ENCODE measurements at places on chromosomes 4 and X.

- DNase-seq = no peak
Measured at GRCh38 chrX:39605866-39606265, 491.9 kb downstream of the BCOR start.

DNA sequence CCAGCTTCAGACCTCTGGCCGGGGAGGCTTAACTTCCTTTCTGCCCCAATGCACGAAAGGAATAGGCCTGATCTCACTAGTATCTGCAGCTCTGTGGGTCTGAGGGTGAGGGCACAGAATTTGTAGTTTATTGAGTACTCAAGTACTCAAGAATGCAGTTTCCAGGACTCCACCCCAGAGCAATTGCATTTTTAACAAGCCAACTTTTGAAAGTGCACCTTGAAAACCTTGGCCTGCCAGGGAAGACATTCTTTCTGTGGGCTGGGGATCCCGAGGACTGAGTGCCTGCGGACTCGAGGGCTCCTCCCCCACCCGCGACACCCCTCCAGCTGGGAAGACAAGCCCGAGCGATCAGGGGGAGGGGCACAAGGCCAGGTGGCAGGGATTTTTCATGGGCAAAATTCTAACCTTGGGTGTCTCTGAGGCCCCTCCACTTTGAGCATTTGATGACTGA, 22.4 kb downstream of the RS1 start:
- no peak for DNase-seq

DNA sequence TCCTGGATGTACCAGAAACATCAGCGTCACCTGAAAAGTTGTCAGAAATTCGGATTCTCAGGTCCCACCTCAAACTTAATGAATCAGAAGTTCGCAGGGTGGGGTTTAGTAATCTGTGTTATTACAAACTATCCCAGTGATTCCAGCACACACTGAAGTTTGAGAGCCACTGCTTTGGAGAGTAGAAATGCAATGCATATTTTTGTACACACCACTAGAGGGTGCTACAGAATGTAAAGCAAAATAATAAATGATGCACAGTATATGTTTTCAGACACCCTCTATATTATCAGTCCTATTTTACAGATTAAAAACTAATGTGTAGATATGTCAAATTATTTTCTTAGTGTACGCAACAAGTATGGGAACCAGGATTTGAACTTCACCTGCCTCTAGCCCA, 2.4 kb upstream of the MORF4L2 start:
- no peak for DNase-seq

- no peak for DNase-seq
Measured at GRCh38 chrX:136228839-136229207, 22.4 kb downstream of the MAP7D3 start.

GRCh38 chr4:16119981-16120380, 36.2 kb upstream of the PROM1 start:
- no peak for DNase-seq

DNA sequence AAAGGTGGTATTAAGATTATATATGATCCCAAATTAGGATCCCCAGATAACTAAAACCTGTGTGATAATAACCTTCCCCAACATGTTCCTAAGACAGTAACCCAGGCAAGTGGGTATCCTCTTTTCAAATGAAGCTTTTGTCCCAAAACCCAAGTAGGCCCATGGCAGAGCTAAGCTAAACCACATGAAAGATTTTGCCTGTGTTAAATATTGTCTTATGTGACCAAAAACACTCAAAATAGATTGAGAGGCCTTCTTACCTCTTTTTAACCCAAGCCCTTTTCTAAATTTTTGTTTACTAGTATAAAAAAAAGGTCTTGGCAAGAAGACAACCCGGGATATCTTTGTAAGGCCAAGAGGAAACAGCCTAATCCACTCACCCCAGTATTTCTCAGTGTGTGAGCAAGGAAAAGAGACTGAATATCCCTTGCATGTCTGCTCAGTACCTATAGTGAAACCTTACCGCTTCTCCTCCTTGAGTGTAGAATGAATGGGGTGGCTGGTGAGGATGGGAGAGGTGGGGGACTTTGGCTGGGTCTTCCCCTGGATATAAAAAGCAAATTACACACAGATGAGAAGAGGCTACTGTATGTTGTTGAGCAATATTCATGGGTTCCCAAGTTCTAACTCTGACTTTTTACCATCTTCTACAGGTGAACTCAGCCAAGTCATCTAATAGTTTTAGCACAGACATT, 188.8 kb upstream of the BMP3 start:
- DNase-seq = no peak

- DNase-seq = no peak
Measured at GRCh38 chr4:54063737-54064316, 578 bp downstream of the CHIC2 start.

DNA sequence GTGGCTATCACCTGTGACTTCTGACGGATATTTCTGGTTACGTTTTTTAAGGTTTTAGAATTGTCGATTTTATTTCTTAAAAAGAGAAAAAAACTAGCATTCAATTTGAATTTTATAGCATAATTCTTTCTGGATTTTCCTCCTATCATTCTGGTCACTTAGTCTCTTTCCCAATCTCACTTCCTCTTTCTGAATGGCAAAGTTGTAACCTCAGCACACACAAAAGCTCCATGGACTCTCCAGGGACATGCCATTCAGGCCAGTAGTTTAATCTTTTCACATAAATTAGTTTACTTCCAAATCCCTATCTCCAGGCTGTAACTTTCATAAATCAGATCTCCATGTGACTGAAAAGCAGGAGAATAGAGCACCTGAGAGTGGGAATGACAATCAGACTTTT, 110.7 kb downstream of the ARAP2 start:
- DNase-seq = no peak

- DNase-seq = no peak
Measured at GRCh38 chr4:141810038-141810711, 173.8 kb downstream of the IL15 start.

- DNase-seq = no peak
Measured at GRCh38 chr4:95465010-95465409, 83.8 kb downstream of the UNC5C start.

- no peak for DNase-seq
Measured at GRCh38 chr4:153335665-153336064, 8.8 kb upstream of the MND1 start.

DNA sequence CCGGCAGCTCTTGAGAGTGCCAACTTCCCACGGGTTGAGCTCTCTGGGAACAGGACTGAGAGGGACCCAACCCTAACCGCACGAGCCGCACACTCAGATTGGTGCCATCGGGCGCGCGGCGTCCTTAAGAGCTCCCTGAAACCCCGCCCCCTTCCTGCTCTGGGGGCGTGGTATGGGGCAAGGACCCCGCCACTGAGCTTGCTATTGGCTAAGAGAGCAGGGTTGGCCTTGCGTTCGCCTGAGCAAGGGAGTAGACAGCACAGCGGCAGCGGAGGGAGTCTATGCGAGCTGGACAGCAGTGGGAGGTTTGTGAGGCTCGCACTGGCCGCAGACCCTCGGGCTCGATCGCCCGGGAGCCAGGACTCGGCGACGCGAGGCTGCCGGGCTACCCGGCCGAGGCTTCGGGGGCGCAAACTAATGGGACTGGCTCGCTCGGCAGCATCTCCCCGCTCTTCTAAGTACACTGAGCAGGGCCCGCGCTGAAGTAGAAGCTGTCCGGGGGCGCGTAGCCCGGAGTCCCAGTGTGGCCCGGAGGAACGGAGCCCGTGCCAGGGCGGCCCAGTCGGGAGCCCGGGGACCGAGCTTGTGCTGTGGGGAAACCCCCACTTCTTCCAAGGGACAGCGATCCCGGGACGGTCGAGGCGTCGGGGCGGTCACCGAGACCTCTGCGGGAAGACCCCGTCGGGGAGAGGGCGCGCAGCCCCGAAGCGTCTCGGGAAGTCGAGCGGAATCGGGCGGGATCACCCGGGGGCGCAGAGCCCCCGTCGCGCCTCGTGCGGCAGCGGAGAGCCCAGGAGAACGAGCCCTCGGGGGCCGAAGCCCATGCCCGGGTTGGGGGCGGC, at the start of gene EFNB1:
EFNB1 (plus strand) TSS at position 282 of the 842 bp plus-strand sequence. CDS start 756 bp downstream, outside the sequence.
- peak; percentile 74 for DNase-seq

GRCh38 chr4:48139691-48140090, 5.6 kb upstream of the TXK start:
- no peak for DNase-seq

- no peak for DNase-seq
Measured at GRCh38 chr4:71460371-71460770, 121.6 kb downstream of the SLC4A4 start.

DNA sequence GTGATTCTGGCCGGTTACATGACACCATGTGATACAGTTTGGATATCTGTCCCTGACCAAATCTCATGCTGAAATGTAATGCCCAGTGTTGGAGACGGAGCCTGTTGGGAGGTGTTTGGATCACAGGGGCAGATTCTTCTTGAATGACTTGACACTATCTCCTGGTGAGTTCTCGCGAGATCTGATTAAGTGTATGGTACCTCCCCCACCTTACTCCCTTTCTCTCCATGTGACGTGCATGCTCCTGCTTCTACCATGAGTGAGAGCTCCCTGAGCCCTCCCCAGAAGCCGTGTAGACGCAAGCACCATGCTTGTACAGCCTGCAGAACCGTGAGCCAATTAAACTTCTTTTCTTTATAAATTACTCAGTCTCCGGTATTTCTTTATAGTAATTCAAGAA, 23.6 kb downstream of the CPE start:
- no peak for DNase-seq

DNA sequence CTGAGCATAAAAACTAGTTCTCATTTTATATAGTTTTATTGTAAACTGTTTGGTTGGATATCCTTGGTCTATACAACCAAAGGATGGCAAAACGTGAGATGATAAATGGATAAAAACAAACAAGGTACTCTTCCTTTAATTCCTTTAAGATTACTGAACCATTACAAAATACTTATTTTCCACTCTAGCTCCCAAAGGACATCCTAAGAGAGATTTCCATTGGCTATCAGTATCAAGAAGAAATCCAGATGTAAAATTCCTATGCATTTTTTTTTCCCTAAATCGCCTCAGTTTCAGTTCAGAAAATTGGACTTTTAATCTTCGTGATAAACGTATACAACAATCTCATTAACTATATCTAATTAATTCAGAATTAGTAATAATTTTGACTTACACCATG, 2.3 kb downstream of the FBXL5 start:
- no peak for DNase-seq

- DNase-seq = no peak
Measured at GRCh38 chr4:167943872-167944505, 148.3 kb upstream of the ANXA10 start.

GRCh38 chr4:172758586-172759340, 409.8 kb upstream of the GALNT7 start:
- no peak for DNase-seq

DNA sequence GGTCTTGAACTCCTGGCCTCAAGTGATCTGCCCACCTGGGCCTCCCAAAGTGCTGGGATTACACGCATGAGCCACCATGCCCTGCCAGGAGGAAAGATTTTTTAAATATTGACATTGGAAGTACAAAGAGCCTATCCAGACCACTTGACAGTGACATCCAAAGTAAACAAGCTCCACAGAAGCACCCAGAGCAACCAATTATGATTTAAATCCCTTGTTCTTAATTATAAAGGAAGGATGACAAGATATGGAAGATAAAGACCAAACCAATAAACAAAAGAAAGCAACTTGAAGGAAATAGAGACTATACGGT, 27.7 kb upstream of the RPL34 start:
- DNase-seq = no peak

DNA sequence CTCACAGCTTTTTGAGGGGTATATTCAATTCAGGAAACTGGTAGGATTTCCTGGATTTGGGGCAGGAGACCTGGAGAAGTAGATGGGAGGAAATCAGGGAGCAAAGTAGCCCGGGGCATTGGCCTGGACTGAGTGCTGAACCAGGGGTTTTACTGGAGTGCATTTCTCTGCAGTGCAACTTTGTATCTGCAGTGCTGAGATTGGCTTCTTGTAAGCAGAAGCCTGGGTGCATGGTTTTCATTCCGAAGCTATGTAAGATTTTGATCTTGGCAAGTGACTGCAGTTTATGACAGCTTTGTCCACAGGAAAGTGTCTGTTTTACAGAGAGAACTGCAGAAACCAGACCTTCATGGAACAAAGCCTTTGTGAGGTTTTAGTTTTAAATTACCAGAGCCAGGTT, 158.3 kb downstream of the SPCS3 start:
- no peak for DNase-seq

DNA sequence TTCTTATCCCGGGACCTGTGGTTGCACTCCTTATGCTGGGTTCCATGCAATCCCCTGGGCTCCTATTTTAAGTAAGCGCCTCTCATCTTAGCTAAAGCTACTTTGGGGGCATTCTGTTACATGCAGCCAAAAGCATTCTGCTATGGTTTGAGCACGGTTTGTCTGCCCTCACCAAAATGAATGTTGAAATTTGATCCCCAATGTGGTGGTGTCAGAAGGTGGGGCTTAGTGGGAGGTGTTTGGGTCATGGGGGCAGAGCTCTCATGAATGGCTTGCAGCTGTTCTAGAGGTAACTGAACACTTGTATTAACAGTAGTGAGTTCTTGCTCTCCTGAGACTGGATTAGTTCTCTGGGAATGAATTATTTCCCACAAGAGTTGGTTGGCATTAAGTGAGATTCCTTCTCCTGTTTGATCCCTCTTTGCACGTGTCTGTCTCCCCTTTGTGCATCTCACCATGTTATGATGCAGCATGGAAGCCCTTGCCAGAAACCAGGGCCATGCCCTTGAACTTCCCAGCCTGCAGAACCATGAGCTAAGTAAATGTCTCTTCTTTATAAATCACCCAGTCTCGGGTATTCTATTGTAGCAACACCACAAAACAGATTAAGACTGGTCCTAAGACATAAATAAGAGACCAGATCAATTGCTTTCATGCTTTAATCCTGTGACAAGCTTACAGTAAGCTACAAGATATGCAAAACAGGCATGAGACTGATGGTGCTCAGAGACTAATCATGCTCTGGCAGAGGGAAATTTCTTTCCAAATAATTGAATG, 141.8 kb downstream of the TSPAN5 start:
- DNase-seq = no peak

- no peak for DNase-seq
Measured at GRCh38 chr4:73152893-73153292, 83.4 kb upstream of the COX18 start.

DNA sequence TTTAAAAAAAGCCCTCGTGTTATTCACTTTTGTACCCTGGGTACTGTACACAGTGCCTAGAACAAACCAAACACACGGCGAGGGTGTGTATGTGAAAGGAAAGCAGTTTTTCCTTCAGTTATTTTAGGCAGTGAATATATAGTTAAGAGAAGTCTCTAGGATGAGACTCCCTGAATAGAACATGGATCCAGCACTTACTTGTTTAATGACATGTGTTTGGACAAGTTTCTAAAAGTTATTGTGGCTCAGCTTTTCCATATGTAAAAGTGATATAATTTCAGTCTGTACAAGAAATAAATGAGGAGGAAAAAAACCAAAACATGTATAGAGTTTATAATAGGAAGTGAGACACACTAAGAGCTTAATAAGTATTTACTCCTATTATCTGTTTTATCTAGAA, 273.2 kb downstream of the ADGRL3 start:
- no peak for DNase-seq

GRCh38 chr4:88008122-88008742, 797 bp downstream of the PKD2 start:
- DNase-seq = peak; percentile 5

DNA sequence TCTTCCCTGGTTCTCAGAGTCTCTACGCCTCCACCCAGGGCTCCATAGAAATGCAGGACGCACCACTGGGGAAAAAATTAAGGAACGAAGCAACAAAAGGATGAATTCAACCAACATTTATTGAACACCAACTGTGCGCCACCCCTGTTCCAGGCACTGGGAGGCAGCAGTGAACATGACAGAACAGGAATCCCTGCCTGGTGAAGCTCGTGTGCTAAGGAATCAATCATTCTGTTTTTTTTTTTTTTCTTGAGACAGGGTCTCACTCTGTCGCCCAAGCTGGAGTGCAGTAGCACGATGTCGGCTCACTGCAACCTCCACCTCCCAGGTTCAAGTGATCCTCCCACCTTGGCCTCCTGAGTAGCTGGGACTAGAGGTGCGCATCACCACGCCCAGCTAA, 1.9 kb upstream of the FTSJ1 start:
- DNase-seq = no peak
